ENCODE measurements at places on chromosomes 16 and 17. TPM values are rescaled to one million over a fixed set of nuclear protein-coding genes. Genes with fewer than 3 reads are reported as not detected.

DNA sequence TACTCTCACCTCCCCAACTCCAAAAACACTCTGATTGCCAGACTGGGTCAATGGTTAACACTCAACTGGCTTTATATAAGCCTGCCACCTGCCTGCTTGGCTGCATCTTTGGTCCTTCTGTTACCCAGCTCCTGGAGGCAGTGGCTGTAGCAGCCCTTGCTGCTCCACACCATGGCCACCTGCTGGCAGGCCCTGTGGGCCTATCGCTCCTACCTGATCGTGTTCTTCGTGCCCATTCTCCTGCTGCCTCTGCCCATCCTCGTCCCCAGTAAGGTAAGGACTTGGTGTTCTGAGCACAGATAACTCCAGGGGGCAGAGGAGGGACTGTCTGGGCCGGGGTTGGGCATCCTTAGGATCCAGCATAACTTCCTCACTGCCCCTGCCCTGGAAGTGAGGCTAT lies at the start of gene SLC13A2:
Gene SLC13A2, plus strand, starts transcription at position 103 of the 400 bp plus-strand sequence. Its CDS starts 69 bp downstream, at position 172.
- no peak for DNase-seq

DNA sequence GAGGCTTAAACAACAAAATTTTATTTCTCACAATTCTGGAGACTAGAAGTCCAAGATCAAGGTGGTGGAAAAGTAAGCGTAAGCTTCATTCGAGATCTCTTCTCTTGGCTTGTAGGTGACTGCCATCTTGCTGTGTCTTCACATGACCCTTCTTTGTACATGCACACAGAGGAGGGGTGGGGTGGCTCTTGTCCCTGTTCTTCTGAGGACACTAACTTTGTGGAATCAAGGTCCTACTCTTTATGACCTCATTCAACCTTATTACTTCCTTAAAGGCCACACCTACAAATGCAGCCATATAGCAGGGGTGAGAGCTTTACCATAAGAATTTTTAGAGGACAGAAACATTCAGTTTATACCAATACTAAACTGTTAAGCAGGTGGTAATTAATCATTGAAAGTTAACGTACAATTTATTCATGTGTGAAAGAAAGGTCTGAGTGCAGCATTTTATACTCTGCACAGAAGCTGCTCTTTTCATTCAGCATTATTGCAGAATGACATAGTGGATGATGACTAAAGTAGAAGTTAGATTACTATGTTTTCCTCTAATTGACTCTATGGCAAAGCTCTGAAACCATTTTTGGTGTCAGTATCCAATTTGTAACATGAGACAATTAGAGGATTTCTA lies 139.9 kb upstream of the HLF start:
- DNase-seq, result no peak

GRCh38 chr16:23122144-23122543 lies 27.1 kb downstream of the USP31 start:
- DNase-seq, result no peak

The RUNDC3A gene
- not detected for total RNA-seq

DNA sequence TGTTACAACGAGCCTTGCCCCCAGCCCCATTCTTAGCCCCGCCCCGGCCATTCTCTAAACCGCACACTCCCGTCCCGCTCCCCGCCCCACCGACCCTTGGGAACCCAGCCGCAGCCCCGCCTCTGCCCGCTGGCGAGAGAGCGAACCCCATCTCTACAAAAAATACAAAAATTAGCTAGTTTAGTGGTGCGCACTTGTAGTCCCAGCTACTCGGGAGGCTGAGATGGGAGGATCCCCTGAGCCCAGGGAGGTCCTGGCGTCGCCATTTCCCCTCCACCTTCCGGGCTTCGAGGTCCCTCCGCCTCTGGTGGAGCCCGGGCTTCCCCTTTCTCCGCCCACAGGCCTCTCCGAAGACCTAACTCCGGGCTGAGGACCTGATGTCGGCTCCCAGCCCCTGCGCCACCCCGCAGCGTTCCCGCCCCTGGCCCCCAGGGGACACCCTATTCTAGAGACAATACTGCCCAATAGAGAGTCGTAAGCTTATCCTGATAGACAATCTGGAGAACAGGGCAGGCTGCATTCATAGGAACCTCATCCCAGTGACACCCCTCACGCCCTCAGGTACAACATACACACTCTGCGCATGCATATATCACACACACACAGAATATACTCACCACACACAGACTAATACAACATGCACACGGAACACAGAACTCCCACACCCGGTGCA lies 480 bp upstream of the PROCA1 start:
- peak; percentile 84 for DNase-seq

GRCh38 chr17:80588702-80589383 lies 44.2 kb downstream of the RPTOR start:
- no peak for DNase-seq

- no peak for DNase-seq
Measured at GRCh38 chr16:72036098-72036497, 18.2 kb upstream of the HP start.

DNA sequence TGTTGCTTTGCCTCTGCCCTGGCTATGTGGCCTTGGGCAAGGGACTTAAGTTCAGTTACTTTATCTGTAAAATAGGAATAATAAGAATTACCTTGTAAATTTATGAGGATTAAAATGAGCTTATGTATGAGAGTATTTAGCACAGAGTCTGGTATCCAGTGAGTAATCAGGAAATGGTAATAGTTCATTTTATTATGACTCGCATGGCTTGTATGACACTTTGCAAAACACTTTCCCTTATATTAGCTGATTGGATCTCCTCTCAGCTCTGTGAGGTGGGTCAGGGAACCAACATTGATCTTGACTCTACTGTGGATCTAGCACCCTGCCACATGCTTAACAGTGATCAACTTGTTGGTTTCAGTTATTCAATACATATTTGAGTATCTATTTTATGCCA lies 8.3 kb upstream of the CDH3 start:
- DNase-seq, result no peak

DNA sequence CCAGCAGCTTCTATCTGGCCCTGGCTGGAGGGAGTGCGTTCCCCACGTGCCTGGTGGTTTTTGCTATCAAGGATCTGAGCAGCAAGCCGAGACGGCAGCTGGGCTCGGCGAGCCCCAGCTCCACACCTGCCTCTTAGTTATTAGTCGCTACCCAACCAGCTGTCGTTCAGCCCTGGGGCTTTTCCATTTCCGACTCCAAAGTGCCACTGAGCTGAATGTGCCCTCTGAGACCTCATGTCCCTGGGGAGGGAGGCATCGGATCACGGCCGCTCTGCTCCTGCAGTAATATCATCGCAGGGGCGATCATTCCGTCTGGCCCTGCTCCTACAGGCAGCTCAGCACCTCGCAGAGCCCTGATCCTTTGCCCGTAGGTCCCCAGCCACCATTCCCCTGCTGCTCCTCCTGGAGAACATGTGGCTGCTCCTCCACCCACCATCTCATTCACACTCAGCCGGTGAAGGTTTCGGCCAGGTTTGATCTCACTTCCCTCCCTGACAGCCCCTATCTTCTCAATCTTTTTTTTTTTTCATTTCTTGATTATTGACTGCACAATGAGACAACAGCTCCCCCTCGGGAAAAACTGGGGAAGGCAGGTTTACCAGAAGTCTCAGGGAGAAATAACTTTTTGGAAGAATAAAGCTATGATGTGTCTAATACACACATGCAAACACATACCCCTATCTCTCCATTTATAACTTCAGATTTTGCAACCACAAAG lies 86.7 kb downstream of the ZFHX3 start:
- DNase-seq, result no peak

DNA sequence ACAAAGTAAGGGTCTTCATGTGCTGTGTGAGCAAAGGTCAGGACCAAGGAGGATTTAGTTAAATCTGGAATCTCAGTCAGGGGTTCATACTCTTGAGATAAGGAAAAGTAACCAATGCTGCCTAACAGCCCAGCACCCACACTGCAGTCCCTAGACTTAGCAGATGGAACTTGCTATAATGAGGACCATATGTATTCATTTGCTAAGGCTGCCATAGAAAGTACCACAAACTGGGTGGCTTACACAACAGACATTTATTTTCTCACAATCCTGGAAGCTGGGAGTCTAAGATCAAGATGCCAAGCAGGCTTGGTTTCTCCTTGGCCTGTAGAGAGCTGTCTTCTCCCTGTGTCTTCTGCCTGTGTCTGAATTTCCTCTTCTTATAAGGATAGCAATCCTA lies 20.8 kb downstream of the ZP2 start:
- no peak for DNase-seq

The LGALS9 gene
- total RNA-seq, result 61.0 TPM

DNA sequence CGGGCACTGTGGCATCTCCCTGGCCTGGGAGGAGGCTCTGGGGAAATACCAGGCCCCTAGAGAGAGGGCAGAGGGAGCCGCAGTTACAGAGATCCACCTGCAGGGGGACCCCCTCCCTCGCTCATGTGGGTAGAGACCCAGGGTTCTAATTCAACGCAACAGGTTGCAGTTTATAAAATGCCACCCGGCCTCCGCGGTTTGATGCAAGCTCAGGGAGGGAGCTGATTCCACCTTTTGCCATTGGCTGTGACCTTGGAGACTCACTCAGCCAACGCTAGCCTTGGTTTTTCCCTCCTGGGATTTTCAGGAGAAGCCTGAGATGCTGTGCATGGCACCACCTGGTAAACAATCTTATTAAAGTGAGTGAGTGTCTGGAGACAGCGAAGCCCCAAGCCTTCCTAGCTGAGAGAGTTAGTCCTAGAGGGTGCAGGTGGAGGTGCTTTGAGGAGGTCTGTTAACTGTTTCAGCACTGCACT lies 12.1 kb downstream of the TTLL6 start:
- DNase-seq, result peak; percentile 85

DNA sequence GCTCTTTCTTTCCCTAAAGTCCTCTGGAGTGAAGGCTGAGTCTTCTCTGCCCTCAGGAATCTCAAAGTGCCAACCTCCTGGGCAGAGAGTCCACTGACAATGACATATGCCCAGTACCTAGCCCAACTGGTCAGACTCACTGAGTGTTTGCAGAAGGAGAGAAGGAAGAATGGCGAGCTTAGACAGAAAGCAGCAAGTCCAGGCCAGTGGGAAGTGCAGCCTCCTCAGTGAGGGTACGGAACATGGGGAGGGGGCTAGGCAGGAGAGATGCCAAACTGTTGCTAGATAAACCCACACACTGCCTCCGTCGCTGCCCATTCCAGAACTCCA lies 678 bp downstream of the EXOC7 start:
- DNase-seq, result no peak

GRCh38 chr17:65022751-65023700 lies 33.5 kb downstream of the GNA13 start:
- DNase-seq, result no peak

Measured in aorta (tissue), 5 donors.